ENCODE measurements at places on chromosomes 16 and 17.

DNA sequence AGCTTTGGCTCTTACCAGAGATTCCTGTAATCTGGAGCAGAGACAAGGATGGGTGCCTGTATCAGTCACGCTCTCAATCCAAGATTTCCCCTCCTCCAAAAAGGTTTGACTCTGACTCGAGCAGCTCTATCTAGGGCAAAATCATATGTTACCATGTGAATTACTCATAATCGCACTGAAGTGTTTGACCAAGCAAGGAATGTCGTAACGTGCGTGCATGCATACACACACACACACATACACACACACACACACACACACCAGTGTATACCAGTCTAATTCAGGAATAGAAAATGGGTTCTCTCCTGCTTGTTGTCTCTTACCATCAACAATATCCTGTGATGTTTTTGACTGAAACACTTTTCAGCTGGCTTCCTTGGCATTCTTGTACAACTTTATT lies 835.1 kb downstream of the KCNJ2 start:
- H3K27me3 ChIP-seq: no peaks in the 10 kb centered on the region
- no peaks in the 10 kb centered on the region for H3K4me1 ChIP-seq

- no peak for DNase-seq
- H3K36me3 ChIP-seq: no peaks in the 10 kb centered on the region
- H3K4me3 ChIP-seq: no peak overlapping the region
- H3K27ac ChIP-seq: no peak overlapping the region
Observed at GRCh38 chr17:34859652-34860051, 101.6 kb downstream of the CCT6B start.

GRCh38 chr17:57412520-57413096 lies 156.3 kb downstream of the MSI2 start:
- H3K36me3 ChIP-seq: peaks cover 4% of the 10 kb centered on the region
- no peak overlapping the region for H3K4me3 ChIP-seq
- no peak overlapping the region for H3K27ac ChIP-seq
- no peak for DNase-seq
- no peaks in the 10 kb centered on the region for H3K27me3 ChIP-seq
- H3K4me1 ChIP-seq: peaks cover 11% of the 10 kb centered on the region

- peak overlapping the region; percentile 77 for H3K4me3 ChIP-seq
- no peaks in the 10 kb centered on the region for H3K36me3 ChIP-seq
- peaks cover 96% of the 10 kb centered on the region for H3K4me1 ChIP-seq
- H3K27ac ChIP-seq: peak overlapping the region; percentile 85
- DNase-seq: no peak
Observed at GRCh38 chr16:89359264-89360147, 130.9 kb downstream of the ANKRD11 start.

DNA sequence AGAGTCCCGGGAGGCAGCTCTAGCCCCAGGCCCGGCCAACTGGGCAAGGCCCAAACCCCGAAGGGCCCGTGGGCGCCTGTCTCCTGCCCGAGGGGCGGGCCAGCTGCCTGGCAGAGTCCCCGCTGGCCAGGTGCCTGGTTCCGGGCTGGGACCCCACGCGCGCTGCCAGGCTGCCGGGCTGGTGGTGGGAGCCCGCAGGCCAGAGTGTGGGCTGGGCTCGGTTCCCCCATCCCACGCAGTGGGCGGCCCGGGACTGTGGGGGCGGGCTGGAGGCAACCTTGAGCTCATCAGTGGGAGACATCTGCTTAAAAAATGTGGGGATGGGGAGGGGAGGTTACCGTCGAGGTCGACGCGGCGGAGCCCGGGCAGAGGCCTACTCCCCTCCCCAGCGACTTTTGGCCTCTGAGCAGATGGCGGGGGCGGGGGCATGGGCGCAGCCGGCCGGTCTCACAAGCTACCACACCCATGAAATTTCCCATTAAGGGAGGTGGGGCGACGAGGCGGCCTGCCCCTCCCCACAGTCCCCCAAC lies 176.4 kb upstream of the GSE1 start:
- H3K4me3 ChIP-seq: no peak overlapping the region
- H3K36me3 ChIP-seq: no peaks in the 10 kb centered on the region
- H3K27ac ChIP-seq: no peak overlapping the region
- no peaks in the 10 kb centered on the region for H3K4me1 ChIP-seq
- no peaks in the 10 kb centered on the region for H3K27me3 ChIP-seq
- no peak for DNase-seq

- H3K36me3 ChIP-seq: no peaks in the 10 kb centered on the region
- no peaks in the 10 kb centered on the region for H3K27me3 ChIP-seq
Observed at GRCh38 chr16:7746941-7747340, 414.3 kb downstream of the RBFOX1 start.

DNA sequence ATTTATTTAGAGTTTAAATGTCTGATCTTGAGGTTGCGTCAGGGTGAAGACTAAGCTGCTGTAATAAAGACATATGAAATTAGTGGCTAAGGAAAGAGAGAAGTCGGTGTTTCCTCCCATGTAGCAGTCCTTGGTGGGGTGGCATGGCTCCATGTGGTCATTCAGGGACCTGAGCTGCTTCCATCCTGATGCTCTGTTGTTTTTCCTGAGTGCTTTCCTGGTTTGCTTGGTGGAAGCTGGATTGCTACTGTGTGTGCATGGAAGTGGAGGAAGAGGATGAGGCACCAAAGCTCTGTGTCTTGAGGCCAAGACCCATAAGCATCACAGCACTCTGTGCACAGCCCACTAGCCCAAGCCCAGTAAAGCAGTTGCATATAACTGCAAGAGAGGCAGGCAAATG lies 241.8 kb upstream of the CACNG5 start:
- no peaks in the 10 kb centered on the region for H3K36me3 ChIP-seq
- H3K4me1 ChIP-seq: no peaks in the 10 kb centered on the region
- no peaks in the 10 kb centered on the region for H3K27me3 ChIP-seq
- no peak for DNase-seq
- no peak overlapping the region for H3K27ac ChIP-seq

DNA sequence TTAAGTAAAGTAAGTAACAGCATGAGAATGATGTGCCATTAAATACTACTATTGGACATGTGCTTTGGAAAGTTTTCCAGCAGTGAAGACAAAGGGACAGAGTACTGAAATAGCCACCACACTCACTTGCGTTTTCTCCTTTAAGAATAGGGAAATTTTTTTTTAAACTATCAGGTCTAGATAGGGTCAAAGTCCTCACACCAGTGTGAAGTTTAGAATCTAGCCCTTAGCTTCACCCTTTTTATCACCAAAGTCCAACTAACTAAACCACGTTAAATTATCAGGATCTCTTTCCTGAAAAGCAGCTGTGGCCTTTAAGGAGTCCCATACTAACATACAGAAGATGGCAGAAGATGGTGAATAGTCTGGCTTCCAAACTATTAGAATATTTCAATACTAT lies 180.9 kb downstream of the ZNF18 start:
- H3K4me3 ChIP-seq: no peak overlapping the region
- DNase-seq: no peak
- H3K4me1 ChIP-seq: no peaks in the 10 kb centered on the region
- H3K27me3 ChIP-seq: no peaks in the 10 kb centered on the region

DNA sequence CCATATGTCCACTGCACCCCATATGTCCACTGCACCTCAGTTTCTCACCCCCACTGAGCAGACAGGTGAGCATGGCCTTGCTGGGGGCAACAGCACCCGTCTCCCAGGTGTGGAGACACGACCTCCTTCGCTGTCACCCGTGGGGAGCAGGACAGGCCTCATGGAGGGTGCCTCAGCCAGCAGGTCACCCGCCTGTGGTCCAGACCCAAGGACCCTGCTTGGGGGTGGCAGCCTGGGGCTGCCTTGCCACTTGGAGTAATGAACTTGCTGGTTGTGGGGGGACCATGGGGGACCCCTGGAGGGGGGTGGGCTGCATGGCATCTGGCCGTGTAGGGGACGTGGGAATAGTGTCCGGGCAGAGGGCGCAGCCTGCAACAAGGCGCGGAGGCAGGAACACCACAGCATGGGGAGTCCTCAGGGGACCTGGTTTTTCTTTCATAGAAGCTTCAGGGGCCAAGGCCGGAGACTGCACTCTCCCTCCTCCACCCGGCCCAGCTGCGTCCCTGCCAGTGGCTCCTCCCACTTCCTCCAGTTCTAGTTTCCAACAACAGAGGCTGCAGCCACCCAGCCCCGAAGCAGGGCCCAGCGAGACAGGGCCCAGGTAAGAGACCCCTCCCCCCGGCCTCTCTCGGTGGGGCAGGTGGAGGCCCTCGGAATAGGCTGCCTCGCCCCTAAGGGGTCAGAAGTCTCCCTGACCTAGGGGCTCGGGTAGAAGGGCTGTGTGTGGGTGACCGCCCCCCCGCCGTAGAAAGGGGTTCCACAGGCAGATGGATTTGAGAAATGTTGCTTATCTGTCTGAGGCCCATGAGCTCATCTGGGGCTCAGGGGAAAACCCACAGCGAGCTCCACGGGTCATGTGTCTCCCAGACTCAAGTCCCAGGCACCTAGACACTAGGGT lies at the start of gene NHLRC4:
NHLRC4 (plus strand) TSS at position 531 of the 898 bp plus-strand sequence. CDS start 1,043 bp downstream, outside the sequence.
- peak within 1 kb of the TSS; percentile 55 for H3K27ac ChIP-seq
- H3K4me3 ChIP-seq: peak within 1 kb of the TSS; percentile 37
- peaks cover 52% of the 10 kb centered on the region for H3K4me1 ChIP-seq
- H3K27me3 ChIP-seq: no peaks in the 10 kb centered on the region

DNA sequence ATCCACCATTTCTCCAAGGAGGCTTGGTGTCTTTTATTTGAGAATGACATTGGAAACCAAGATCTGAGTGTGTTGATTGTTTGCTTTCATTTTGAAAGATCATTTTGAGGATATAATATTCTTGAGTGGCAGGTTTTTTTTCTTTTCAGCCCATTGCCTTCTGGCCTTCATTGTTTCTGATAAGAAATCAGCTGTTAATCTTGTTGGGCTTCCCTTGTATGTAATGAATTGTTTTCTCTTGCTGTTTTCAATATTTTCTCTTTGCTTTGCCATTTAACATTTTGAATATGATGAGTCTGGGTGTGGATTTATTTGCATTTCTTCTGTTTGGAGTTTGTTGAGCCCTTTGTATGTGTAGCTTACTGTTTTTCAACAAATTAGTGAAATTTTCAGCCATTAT lies 22.0 kb downstream of the PRSS54 start:
- DNase-seq: no peak
- H3K4me3 ChIP-seq: no peak overlapping the region
- no peaks in the 10 kb centered on the region for H3K4me1 ChIP-seq
- no peaks in the 10 kb centered on the region for H3K27me3 ChIP-seq

DNA sequence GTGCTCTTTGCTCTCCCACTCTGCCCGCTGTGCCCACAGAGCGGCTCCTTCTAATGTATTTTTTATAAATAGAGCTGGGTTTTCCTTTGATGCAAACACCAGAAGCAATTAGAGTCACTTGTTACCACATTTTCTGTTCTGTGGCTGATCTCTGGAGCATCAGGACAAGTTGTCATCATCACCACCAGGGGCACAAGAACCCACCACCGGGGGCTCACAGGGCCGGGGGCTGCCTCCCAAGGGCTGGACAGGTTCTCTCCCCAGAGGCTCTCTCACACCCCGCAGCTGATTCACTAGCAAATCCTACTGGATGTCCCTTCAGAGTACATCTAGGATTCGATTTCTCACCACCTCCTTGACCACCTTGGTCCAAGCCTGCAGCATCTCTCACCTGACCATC lies 18.5 kb downstream of the C16orf82 start:
- H3K27me3 ChIP-seq: no peaks in the 10 kb centered on the region
- no peak overlapping the region for H3K27ac ChIP-seq
- no peaks in the 10 kb centered on the region for H3K36me3 ChIP-seq
- H3K4me3 ChIP-seq: no peak overlapping the region
- DNase-seq: no peak

GRCh38 chr17:3990386-3991127 lies 26.3 kb upstream of the ATP2A3 start:
- no peak overlapping the region for H3K27ac ChIP-seq
- no peak overlapping the region for H3K4me3 ChIP-seq
- no peak for DNase-seq
- no peaks in the 10 kb centered on the region for H3K4me1 ChIP-seq

DNA sequence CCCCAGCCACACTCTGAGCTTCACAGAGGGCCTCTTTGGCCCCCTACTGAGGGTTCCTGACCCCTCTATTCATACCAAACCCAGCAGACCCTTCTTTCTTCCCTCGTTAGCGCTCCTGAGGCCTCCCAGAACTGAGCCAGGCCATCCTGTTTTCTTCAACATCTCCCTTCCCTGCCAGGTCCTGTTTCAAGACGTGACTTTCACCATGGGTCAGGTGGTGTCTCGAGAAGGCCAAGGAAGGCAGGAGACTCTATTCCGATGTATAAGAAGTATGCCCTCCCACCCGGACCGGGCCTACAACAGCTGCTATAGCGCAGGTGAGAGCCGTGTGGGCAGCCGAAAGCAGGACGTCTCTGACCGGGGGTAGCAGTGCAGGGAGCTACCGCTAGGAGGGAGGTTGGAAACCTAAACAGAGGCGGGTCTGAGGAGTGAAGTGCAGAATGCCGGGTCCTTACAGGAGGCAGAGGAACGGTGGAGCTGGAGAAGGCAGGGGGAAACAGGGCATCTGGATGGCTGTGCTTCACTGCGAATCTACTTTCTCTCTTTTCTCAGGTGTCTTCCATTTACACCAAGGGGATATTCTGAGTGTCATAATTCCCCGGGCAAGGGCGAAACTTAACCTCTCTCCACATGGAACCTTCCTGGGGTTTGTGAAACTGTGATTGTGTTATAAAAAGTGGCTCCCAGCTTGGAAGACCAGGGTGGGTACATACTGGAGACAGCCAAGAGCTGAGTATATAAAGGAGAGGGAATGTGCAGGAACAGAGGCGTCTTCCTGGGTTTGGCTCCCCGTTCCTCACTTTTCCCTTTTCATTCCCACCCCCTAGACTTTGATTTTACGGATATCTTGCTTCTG lies 1.3 kb upstream of the SENP3 start:
- H3K27me3 ChIP-seq: no peaks in the 10 kb centered on the region
- peak overlapping the region; percentile 97 for H3K27ac ChIP-seq
- H3K4me3 ChIP-seq: no peak overlapping the region
- H3K4me1 ChIP-seq: peaks cover 40% of the 10 kb centered on the region

DNA sequence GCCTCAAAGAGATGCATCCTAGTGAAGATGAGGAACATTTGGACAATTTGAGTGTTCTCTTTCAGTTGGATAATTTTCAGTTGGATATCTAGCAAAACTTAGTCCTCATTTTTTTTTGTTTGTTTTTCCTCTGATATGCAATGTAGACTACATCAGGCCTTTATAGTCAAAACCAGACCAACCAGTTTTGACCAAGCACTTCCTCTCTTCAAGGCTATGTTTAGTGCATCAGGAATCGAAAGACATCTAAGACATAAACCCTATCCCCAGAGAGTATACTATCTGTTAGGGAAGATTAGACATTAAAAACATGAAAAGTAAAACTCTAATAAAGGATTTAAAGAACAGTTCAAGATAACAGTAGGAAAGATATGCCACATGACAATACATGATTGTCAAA lies 256.1 kb downstream of the IRX3 start:
- H3K4me1 ChIP-seq: no peaks in the 10 kb centered on the region
- no peak overlapping the region for H3K4me3 ChIP-seq
- no peaks in the 10 kb centered on the region for H3K27me3 ChIP-seq
- DNase-seq: no peak
